NCI-H446 treated with DMSO at 0.1 percent for 48 hours (cell line): ENCODE measurements at places on chromosomes 6 and 20.

DNA sequence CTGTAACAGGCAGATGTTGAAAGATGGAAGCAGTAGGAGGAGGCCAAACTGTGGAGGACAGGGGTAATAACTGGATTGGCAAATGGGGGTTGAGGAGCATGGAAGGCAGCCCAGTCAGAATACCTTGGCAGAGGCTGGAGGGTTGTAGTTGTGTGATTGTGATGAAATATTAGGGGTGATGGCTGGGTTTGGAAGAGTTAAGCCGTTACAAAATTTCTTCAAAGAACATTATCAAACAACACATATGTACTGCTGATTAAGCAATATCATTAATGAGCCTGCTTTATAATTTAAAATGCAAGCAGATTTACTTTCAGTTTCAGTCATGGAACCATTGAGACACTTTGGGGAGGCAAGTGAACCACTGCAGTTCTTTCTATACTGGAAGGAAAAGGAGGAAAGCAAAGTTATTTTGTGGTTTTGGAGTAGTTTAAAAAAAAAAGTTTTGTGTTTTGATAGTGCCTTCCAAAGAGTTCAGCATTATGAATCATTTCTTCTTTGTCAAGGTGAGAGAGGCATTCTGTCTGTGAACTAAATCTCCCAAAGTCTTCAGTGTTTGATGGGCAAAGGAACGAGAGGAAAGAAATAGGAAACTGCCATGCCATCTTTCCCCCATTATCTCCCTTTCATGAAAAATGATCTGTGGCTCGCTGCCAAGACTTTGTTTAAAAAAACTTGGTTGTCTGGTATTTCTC is 20.7 kb downstream of the FOXO3 start:
- DNase-seq, result no peak

DNA sequence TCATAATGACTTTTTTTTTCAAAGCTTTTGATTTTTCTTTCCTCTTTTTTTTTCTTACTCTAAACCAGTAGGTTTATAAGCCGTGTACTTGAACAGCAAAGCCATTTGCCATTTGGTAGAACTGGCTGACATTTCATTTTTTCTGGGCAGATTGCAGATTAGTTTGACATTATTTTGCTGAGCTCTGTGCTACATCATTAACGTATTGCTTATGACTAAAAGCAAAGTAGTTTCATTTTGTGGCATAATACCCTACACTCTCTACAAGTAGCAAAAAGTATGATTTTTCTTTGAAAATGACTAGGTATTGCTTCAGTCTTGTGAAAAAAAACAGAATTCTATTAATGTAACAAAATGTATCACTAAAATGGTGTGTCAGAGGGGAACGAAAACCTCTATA is 141.3 kb downstream of the GRIK2 start:
- DNase-seq, result peak; percentile 19

GRCh38 chr6:158776737-158777136 is 42.4 kb downstream of the EZR start:
- no peak for DNase-seq

GRCh38 chr6:14130435-14131075 is 13.0 kb downstream of the CD83 start:
- no peak for DNase-seq

GRCh38 chr6:47144306-47144705 is 102.2 kb upstream of the ADGRF1 start:
- DNase-seq, result no peak

- DNase-seq, result peak; percentile 32
These were observed 80.2 kb downstream of the MLIP start for GRCh38 chr6:54191461-54191860.

- DNase-seq, result peak; percentile 26
These were observed 84.0 kb upstream of the TULP1 start for GRCh38 chr6:35596448-35597442.

DNA sequence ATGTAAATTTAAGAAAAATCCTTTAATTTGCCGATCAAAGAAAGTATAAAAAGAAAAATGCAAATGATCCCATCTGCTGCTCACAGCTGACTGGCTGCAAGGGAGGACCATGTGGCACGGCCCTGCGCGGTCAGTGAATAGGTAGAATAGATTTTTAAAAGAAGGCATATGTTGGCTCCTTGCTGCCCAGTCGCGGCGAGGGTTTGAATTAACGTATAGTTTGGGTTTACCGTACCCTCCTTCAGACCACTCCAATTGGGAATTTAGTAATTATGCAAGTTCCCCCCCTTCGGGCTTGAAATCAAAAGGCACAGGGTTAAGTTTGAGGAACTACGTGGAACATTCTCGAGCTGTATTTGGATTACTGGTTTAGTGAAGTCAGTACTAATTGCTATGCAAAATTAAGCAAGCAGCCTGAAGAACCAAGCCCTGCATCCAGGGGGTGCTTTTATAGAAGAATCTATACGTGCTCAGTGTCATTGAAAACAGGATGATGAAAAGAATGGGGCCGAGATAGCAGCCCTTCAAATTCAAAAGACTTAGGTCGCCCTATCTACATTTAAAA is 1.1 kb upstream of the BEND3 start:
- peak; percentile 34 for DNase-seq

DNA sequence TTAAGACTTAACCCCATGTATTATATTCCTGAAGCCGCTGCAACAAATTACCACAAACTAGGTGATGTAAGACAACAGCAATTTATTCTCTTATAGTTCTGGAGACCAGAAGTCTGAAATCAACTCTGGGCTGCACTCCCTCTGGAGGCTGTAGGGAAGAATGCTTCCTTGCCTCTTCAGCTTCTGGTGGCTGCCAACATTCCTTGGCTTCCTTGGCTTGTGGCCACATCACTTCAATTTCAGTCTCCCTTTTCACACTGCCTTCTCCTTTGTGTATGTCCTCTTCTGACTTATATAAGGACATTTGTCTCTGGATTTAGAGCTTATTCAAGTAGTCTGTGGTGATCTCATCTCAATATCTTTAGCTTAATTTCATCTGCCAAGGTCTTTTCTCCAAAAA is 141.6 kb downstream of the DHX35 start:
- peak; percentile 8 for DNase-seq

DNA sequence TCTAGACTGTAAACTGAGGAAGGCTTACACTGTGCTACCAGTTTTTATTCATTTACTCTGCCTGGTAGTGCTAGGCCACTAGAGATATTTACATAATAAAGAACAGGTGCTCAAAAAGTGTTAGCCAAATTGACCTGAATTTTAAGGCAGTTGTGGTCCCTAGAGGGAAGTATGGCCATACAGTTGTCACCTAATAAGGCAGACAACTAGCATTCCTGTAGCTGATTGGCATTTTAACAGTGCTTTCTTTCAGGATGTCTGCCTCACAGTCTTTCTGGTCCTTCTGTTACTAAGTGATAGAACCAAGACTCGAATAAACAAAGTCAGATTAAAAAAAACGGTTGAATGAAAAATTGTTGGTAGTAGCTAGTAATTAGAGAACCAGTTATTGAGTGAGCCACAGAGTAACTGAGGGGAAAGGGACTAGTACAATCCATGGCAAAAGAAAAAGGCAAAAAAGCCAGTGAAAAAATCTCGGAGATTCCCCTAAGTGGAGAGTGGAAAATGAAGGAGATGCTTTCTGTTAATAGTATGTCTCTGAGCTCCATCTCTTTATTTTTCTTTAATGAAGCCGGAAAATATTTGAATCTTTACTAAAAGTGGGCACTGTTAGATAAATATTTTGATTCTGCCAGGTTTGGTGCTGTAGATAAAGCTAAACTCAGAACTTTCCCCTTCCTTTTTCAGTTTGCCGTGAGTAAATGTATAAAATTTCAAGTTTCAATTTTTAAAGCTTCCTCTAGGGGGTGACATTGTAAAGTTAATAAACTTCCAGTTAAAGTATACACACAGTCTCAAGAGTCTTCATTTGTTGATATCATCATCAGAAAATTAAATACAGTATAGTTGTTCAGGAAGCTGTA is 9.1 kb downstream of the VTA1 start:
- DNase-seq, result no peak

DNA sequence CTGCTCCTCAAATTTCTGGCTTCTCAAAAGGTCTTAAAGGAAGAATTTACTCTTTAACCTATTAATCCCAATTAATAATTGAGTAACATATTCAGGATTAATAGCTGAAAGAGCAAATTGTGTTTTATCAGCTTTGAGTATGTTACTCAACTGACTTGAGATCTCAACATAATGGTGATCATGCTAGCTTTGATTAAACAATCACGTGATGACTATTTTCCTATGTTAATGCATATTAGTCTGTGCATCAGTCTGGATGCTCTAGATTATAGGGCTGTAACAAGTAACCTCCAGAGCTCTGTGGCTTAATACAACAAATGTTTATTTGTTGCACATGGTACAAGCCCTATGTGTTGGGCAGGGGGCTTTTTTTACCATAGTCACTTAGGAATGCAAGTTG is 313.4 kb upstream of the BTBD3 start:
- no peak for DNase-seq

GRCh38 chr20:34621383-34622367 is 55.2 kb downstream of the PIGU start:
- DNase-seq, result no peak

- DNase-seq, result no peak
These were observed 26.3 kb downstream of the ADGRG6 start for GRCh38 chr6:142328070-142328469.

- DNase-seq, result no peak
These were observed 191.9 kb upstream of the PREP start for GRCh38 chr6:105594821-105595220.

- DNase-seq, result no peak
These were observed 29.7 kb upstream of the FAM50B start for GRCh38 chr6:3819161-3820110.

DNA sequence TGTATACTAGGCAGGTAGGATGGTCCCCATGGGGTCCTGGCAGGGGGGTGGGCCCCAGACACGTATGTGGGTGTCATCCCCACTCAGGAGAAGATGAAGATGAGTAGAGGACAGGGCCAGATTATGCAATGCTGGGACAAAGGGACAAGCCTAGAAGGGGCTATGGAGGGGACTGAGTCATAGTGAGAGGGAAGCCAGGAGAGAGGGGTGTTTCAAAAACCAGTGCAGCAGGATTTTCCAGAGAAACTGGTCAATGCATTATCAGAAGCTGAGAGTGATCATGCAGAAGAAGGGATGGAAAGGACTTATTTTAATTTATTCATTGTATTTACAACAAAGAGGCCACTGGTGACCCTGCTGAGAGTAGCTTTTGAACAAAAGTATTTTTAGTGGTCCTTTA is 74.0 kb downstream of the PPP1R3G start:
- no peak for DNase-seq

- no peak for DNase-seq
These were observed 169.4 kb downstream of the TAF4 start for GRCh38 chr20:61896058-61896961.

DNA sequence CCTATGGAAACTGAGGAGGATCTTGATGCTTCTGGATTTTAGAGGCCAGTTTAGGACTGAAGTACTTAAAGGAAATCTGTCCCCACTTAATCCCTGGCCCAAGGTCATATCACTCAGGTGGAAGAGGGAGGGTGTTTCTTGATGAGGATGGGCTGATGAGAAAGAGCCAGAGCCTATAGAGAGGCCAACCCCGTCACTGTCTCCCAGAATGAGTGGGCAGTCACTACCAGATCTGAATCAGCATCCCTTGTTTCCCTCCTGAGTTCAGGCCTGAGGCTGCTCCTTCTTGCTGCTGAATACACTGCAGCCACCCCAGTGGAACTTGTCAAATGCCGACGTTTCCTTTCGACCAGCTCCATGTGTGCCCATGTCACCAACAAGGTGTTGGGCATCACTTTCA is 14.8 kb downstream of the ARMC12 start:
- no peak for DNase-seq

DNA sequence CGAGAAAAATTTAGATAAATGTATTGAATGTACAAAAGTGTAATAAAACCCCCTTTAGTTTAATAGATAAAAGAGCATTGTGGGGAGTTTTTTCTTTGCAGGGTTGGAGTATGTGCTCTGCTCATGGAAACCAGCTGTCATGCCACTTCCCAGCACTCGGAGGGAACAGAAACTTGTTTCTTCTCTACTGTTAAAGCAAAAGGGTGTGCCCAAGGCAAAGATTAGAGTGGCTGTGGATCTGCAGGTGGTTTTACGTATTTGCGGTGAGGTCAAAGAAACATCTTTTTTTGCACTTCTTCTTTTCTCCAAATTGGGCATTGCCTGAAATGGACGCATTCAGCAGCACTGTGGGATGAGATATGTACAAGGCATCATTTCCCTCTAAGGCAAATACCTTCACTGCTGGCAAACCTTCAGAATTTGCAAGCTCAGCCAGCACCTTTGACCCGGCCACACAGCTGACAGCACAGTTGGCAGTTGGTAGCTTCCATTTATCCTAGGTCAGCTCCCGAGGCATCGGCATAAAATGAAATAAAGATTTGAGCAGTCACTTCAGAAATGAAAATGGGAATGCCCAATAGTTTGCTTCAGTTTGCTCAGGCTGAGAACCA is 178.4 kb upstream of the EYA4 start:
- no peak for DNase-seq

- no peak for DNase-seq
These were observed 6.6 kb upstream of the ARFGAP1 start for GRCh38 chr20:63265891-63266515.

DNA sequence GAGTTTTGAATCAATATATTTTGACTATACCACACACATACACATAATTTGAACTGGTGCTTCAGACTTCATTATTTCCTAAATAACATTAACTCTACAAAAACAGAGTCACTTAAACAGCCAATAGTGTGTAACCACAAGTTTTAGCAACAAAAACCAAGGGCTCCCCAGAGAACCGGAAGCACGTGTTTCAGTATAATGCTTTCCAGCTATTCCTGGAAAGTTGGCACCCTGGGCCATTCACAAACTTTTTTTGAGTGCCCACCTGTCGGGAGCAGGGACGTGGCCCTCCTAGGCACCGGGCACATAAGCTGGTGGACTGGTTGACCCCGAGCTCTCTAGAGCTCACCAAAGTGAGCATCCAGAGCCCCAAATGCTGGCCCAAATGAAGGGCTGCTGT is 1.9 kb upstream of the SLC35D3 start:
- DNase-seq, result no peak

DNA sequence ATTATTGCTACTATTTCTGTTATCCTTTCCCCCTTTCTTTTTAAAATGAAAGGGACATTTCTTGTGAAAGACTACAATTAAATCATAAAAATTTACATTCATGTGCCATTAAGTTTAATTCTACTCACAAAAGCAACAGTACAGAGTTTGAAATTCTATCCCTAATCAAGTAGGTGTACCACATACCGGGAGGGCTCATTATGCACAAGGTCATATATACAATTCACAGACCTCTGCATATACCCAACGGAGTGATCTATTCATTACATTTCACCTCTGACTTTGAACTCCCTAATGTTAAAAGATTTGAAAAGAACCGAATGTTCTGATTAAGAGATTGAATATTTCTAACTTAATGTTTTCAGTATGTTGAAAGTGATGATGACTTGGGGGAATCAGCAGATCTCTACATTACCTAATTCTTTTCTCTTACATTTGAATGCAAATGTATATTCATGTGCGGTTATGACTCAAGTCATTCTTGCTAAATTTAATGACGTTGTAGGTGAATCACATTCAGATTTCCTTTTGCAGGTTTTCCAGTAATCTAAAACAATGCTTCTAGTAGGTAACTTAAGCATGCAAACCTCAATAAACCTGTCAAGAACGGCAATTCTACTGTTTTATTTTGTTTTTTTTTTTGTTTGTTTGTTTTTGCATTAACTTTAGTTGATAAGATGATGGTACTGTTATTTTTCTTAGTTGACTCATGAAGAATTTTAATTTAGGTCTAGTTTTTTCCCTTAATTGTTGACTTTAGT is 7.3 kb downstream of the EYA4 start:
- DNase-seq, result no peak

GRCh38 chr6:34484899-34485298 is 19.0 kb downstream of the PACSIN1 start:
- DNase-seq, result no peak
